NCI-H2227 treated with DMSO at 0.1 percent for 48 hours (cell line): ENCODE measurements at places on chromosomes 2 and 18.
A peak's percentile ranks its signal among the peaks of the same experiment; 100 is the strongest.

DNA sequence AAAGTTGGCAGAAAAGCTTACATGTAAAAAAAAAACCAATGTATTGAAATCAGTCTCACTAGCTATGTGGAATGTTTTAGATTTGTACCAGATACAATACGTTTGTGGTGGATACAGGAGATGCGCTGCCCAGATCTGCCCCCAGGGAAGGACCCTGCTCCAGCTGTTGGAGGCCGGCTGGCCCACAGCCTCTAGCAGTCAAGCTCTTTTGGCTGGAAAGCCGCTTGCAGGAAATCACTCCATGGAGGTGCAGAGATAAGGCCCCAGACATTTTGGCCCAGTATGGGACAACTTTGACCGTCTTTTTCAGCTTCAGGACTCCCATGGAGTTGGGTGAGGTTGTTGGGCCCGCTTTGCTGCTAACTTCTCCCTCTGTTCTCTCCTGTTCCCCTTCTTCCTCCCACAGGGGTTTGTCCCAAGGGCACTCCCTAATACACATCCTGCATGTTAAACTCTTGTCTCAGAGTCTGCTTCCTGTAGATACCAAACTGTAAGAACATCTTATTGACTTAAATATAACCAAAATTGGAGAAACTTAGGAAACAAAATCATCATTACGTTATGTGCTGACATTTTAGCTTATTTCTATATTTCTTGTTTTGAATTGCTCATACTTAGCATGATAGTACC lies 1.7 kb upstream of the QPCT start:
- DNase-seq = no peak

- DNase-seq = no peak
Observed at GRCh38 chr2:9939587-9940485, 11.7 kb upstream of the GRHL1 start.

GRCh38 chr2:119255760-119256581 lies 32.3 kb downstream of the STEAP3 start:
- DNase-seq = no peak

DNA sequence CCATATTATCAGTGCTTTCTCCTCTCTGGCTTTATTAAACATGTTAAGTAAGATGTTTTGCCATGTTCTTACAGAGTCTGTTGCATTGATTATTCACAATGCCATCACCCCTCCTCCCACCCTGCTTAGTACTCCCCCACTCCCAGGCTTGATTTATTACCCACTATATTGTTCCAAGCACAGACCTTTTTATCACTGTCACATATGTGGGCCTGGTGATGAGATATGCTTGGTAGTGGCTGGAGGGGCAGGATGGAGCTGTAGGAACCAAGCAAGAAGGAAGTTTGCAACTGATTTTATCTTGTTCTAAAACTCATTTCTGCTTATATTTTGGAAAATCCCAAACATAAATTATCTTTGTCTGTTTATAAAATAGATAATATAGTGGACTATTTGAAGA lies 748.2 kb upstream of the CELF4 start:
- DNase-seq = no peak

- DNase-seq = no peak
Observed at GRCh38 chr18:30271716-30272115, 770.8 kb downstream of the DSC3 start.

DNA sequence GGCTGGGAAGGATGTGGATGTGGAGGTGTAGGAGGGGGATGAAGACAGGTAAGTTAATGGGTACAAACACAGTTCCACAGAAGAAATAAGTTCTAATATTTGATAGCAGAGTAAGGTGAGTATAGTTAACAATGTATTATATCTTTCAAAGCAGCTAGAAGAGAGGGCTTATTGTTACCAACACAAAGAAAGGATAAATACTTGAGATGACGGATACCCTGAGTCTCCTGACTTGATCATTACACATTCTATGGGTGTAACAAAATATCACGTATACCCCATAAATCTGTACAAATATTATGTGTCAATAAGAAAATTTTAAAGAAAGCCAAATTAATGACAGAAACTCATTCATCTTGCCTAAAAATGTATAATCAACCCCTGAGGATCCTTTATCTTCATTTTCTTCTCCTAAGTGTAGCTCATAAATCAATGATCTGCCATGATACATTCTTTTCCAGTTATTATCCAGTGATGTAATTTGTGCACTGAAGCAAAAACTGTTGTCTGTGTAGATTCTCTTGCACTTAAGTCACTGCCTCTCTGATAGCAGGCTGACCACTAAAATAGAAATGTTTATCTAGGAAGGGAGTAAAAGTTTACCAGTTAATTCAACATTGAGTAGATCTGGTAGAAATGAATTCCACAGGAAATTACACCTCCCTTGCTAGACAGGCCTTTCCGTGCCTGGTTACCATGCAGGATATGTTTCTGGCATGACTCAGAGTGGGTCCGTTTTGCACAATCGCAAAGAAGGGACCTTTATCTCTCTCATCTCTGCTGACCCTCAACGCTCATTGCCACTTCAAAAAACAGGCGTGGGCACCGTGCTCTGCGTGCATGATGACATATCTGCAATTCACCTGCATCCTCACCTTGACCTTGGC lies 249.7 kb upstream of the NCKAP5 start:
- peak; percentile 91 for DNase-seq

- DNase-seq = no peak
Observed at GRCh38 chr2:31813016-31813415, 197.8 kb downstream of the MEMO1 start.

DNA sequence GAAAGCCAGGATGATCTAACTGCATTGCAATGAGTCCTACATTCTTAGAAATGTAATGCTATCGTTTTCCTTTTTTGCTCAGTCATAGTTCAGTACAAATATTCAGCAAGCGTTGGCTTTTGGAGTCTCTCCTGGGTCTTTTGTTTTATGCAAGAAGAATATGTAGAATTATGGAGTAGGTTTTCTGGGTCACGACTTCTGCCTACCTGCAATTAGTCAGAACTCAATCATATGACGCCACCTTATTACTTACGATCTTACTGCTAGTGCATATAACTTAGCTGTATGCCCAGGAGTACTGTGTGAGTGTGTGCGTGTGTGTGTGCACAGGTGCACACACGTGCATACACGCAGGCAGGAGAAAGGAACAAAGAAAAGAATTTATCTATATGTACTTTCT lies 640.2 kb downstream of the STK39 start:
- DNase-seq = no peak

- no peak for DNase-seq
Observed at GRCh38 chr2:136137982-136138381, 20.0 kb upstream of the CXCR4 start.

GRCh38 chr18:74972354-74972753 lies 236.6 kb downstream of the PTGR3 start:
- DNase-seq = no peak

DNA sequence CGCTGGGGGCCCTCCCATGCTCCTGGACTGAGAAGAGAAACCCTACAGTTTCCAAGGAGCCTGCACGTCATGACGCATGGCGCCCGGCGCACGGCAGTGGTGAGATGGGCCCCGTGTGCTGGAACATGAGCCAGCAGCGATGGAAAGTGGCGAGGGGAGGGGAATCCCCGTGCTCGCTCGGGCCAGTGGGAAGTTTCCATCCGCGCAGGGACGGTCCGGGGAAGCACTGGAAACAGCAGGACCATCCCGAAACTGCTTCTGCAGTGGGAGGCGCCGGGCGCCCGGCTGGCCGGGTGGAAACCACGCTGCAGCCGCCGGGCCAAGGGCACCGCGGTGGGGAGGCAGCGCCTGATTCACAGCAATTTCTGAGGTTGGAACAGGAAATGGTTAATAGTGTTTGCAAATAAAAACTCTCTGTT lies 4.9 kb upstream of the PDCD1 start:
- no peak for DNase-seq

DNA sequence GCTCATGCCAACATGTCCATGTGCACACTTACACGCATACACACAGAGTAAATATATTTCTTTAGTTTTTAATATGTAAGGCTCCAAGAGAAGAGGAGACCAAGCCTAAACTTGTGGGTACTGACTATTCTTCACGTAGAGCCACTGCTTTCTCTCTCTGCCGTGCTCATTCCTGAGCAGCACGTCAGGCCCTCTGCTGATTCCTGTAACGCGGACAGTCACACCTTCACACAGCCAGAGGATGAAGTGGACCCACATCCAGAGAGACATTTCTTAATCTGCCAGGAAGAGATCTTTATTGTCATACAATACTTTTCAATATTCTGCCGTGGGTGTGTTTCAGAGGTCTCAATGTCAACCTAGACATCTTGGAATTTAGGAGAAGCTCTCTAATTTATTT lies 560.7 kb downstream of the STK39 start:
- peak; percentile 76 for DNase-seq

- peak; percentile 9 for DNase-seq
Observed at GRCh38 chr2:96537066-96537733, 648 bp downstream of the ARID5A start.

DNA sequence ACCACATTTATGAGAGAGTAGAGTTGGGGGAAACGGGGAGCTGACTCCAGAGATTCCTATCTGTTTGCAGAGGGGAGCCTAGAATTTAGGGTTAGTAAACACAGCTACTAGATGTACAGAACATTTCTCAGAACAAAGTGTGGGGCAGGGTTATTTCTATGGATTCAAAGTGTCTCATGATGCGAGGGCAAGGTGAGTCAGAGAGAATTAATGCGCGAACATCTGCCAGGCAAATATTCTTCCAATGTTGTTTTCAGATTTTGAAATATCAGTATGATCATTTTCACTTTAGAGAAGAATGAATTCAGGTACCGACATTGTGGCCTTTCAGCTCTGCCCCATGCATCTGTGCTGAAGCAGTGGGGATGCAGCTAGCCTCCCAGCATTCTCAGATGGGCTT lies 2.0 kb upstream of the DSEL start:
- no peak for DNase-seq

DNA sequence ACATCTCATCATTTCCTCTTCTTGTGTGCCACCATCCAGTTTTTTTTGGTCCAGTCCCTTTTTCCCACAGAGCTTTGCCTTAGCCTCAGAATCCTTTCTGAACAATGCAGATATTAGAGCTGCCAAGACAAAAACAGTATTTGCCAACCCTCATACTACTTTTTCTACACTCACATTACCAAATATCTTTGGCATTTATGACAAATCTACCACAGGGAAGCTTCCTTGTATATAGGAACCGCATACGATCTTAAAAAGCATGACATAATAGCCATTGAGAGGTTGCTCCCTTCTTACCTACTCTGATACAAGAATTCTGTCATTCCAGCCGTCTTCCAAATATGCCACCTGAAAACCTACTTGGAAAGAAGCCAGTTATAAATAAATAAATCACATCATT lies 9.4 kb downstream of the ZNF24 start:
- no peak for DNase-seq

- no peak for DNase-seq
Observed at GRCh38 chr2:18659915-18660314, 70.5 kb upstream of the NT5C1B start.

GRCh38 chr18:65788373-65788772 lies 37.6 kb downstream of the CDH7 start:
- peak; percentile 68 for DNase-seq

- DNase-seq = no peak
Observed at GRCh38 chr18:5286525-5286924, 9.0 kb downstream of the ZBTB14 start.

DNA sequence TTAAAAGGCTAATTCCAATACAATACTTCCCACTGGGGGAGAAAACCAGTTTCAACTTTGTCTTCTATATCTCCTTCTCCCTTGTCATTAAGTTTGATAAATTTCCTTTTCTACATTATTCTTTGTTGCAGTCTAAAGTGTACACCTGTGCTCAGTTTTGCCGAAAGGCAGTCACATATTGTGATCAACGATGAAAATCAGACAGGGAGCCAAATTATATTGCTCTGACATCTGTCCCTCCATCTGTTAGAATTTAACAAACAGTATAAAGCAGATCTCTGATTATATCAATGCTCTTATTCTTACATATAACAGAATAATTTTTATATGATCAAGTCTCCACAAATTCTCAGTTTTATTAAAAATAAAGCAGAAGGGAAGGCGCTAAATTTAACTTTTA lies 496.7 kb downstream of the NRXN1 start:
- DNase-seq = no peak

DNA sequence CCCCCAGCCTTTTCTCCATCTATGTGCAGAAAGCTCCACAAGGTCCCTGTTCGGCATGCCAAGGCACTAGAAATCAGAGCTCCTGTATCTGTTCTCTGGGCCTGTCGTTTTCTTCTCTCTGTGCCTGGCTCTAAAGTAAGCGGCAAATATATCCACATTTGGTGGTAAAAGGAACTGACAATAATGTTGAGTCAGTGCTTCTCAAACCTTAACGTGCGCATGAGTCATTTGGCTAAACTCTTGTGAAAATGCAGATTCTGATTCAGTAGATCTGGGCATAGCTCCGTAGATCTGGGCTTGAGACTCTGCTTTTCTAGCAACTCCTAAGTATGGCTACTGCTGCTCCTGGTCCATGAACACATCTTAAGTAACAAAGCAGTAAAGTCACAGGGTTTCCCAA lies 16.5 kb upstream of the ACSL3 start:
- DNase-seq = no peak

- peak; percentile 19 for DNase-seq
Observed at GRCh38 chr18:44715245-44715644, 34.6 kb downstream of the SETBP1 start.

DNA sequence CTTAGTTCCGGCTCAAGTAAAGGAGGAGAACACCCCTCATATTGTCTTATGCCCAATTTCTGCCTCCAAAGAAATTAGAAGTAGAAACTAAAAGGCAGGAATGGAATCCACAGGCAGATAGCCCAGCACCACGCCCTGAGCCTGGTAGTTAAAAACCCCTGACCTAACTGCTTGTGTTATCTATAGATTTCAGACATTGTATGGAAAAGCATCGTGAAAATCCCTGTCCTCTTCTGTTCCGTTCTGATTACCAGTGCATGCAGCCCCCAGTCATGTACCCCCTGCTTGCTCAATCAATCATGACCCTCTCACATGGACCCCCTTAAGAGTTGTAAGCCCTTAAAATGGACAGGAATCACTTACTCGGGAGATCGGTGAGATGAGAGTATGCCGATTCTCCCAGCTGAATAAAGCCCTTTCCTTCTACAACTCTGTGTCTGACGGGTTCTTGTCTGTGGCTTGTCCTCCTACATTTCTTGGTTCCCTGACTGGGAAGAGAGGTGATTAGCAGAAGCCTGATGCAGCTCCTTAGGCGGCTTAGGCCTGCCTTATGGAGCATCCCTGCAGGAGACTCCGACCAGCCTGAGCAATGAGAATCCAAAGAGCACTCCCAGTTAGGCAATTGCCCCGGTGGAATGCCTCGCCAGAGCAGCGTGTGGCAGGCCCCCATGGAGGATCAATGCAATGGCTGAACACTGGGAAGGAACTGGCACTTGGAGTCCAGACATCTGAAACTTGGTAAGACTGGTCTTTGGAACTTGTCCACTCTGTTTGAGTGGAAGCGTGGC lies 362.6 kb upstream of the TCF4 start:
- DNase-seq = no peak

- DNase-seq = no peak
Observed at GRCh38 chr2:42967959-42968674, 175.7 kb upstream of the HAAO start.

DNA sequence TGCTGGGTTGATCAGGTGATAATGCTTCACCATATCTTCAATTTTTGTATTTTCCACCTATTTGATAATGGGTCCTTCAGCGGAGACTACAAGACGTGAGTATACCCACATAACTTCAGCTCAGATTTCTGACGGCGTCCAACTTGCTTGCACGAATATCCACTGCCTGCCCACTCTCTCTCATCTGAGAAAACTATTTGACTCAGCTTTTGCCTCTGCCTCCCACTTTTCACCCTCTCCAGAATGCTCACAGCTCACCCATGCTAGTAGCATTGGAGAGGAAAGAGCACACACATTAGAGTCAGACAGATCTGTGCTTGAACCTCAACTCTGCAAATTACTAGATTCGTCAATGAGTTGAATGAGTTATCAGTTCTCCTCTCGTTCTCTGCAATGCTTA lies 166.8 kb downstream of the BCL2 start:
- DNase-seq = no peak

GRCh38 chr2:173393186-173393585 lies 38.5 kb downstream of the CDCA7 start:
- no peak for DNase-seq
